ENCODE measurements at places on chromosomes 1 and 21.
A peak's percentile ranks its signal among the peaks of the same experiment; 100 is the strongest.

DNA sequence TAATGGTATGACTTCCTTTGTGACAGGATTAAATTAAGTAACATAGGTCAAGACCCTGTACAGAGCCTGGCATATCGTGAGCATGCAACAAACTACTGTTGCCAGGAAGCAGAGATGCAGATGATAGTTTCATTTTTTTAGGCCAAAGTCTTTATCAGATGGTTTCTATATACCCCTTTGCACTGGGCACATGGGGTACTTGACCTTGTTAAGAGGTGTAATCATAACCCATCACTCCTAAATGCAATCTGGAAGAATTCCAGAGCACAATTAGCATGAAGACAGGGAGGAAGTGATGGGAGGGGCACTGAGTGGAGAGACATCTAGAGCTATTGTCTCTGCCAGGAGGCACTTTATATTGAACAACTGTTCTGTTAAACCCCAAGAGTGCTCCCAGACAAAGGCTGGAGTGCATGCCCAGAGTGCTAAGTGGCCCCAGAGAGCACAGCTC, 22.1 kb downstream of the ZBTB17 start:
- no peaks in the 10 kb centered on the region for H3K27me3 ChIP-seq
- no peak overlapping the region for H3K4me3 ChIP-seq
- DNase-seq = no peak

DNA sequence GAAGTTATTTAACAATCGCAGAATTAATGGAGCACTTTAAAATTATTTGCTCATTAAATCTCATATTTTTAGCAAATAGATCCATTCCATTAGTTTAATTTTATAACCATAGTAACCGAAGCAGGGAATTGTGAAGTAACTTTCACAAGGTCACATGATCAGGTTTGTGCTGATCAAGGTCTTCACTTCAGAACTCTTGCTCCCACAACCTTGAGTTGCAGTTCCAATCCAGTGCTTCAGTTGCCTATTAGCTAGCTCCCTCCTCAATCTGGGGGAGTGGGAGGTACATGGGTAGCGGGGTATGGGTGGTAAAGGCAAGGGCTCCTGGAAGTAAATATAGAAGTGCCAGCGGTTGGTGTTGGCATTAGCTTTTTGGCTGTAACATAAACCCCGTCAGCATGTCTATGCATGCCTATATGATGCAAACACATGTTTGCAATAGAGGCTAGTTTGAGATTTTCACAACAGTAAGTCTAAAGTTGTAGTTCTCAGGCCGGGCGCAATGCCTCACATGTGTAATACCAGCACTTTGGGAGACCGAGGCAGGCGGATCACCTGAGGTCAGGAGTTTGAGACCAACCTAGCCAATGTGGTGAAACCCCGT, 5.8 kb downstream of the ATP5IF1 start:
- H3K4me1 ChIP-seq = peaks cover 11% of the 10 kb centered on the region
- H3K27me3 ChIP-seq = no peaks in the 10 kb centered on the region
- no peak overlapping the region for H3K27ac ChIP-seq
- no peaks in the 10 kb centered on the region for H3K36me3 ChIP-seq

- no peak for DNase-seq
- no peaks in the 10 kb centered on the region for H3K27me3 ChIP-seq
- H3K27ac ChIP-seq = no peak overlapping the region
- no peaks in the 10 kb centered on the region for H3K36me3 ChIP-seq
- no peak overlapping the region for H3K4me3 ChIP-seq
- peaks cover 8% of the 10 kb centered on the region for H3K4me1 ChIP-seq
Measured at GRCh38 chr1:182996816-182997215, 26.4 kb upstream of the LAMC1 start.

GRCh38 chr1:101185421-101185820, 51.4 kb upstream of the S1PR1 start:
- H3K27me3 ChIP-seq = no peaks in the 10 kb centered on the region
- no peak overlapping the region for H3K27ac ChIP-seq
- no peak for DNase-seq
- no peaks in the 10 kb centered on the region for H3K36me3 ChIP-seq
- H3K4me3 ChIP-seq = no peak overlapping the region

DNA sequence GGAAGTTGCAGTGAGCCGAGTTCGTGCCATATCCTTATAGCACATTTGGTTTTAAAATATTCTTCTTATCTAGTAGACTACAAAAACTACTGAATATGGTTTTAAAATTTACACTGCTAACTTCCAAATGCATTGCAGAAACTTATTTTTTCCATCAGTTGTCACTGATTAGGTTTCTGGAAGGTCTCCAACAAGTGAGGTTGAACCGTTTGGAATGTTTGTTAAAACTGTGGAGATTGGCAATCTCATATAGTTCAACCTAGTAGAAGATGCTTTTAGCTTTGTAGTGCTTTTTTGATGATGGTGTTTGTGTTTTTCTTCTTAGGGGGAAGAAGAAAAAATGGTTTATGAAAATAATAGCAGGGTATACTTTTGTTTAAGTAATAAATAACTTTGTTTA, 12.9 kb downstream of the CENPF start:
- H3K27me3 ChIP-seq = no peaks in the 10 kb centered on the region
- H3K4me3 ChIP-seq = no peak overlapping the region
- H3K27ac ChIP-seq = no peak overlapping the region
- H3K36me3 ChIP-seq = no peaks in the 10 kb centered on the region
- H3K4me1 ChIP-seq = no peaks in the 10 kb centered on the region
- no peak for DNase-seq

GRCh38 chr21:32448803-32449594, 36.5 kb downstream of the EVA1C start:
- DNase-seq = no peak
- H3K27me3 ChIP-seq = no peaks in the 10 kb centered on the region
- H3K4me3 ChIP-seq = no peak overlapping the region
- peaks cover 8% of the 10 kb centered on the region for H3K36me3 ChIP-seq

DNA sequence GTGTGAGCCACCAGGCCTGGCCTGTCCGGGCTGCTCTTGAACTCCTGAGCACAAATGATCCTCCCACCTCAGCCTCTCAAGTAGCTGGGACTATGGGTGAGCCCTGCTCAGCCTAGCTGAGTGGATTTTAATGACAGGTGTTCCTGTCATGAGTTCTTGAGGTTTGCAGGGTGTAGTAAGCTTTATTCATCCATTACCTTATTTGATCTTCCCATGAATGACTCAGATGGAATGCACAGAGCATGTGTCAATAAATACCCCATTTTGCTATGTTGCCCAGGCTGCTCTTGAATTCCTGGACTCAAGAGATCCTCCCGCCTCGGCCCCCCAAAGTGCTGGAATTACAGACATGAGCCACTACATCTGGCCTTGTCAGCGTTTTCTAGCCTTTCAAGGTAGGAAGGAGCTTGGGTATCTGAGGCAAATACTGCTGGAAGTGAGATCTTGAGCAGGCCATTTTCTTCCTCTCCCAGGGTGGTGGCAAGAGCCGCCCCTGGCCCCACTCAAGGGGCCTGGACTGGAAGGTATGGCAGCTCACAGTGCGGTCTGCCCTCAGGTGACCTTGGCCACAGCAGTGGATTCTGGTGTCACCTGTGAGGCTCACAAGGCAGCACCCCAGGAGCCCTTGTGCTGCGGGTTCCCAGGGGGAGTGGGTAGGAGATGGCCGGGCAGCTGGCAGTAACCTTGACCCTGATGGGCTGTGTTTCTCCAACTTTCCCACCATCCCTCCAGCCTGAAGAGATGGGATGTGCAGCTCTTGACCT, 20.0 kb downstream of the PIK3CD start:
- H3K4me3 ChIP-seq = no peak overlapping the region
- H3K4me1 ChIP-seq = no peaks in the 10 kb centered on the region
- no peak overlapping the region for H3K27ac ChIP-seq
- H3K36me3 ChIP-seq = no peaks in the 10 kb centered on the region

DNA sequence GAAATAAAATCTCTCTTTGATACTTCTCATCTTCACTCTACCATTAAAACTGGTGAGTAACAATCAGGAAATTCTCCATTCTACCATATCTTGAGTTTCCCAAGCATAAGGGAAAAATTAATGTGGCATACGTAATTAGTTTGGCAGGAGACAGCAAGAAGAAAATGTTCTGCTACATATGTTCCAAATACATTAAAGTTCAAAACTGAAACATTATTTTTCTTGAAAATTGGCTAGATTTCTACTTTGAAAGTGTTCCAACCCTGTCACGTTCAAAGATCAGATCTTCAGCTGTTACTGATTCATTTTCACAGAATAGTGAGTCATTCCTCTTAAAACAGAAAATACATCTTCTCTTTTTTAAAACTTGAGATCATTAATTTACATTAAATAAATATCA, 48.5 kb downstream of the PIGK start:
- no peak overlapping the region for H3K4me3 ChIP-seq
- no peaks in the 10 kb centered on the region for H3K4me1 ChIP-seq
- no peak overlapping the region for H3K27ac ChIP-seq
- H3K27me3 ChIP-seq = no peaks in the 10 kb centered on the region

GRCh38 chr1:42691157-42691498, 8.9 kb downstream of the YBX1 start:
- H3K4me1 ChIP-seq = peaks cover 27% of the 10 kb centered on the region
- DNase-seq = no peak
- no peak overlapping the region for H3K4me3 ChIP-seq
- no peaks in the 10 kb centered on the region for H3K27me3 ChIP-seq
- no peak overlapping the region for H3K27ac ChIP-seq

DNA sequence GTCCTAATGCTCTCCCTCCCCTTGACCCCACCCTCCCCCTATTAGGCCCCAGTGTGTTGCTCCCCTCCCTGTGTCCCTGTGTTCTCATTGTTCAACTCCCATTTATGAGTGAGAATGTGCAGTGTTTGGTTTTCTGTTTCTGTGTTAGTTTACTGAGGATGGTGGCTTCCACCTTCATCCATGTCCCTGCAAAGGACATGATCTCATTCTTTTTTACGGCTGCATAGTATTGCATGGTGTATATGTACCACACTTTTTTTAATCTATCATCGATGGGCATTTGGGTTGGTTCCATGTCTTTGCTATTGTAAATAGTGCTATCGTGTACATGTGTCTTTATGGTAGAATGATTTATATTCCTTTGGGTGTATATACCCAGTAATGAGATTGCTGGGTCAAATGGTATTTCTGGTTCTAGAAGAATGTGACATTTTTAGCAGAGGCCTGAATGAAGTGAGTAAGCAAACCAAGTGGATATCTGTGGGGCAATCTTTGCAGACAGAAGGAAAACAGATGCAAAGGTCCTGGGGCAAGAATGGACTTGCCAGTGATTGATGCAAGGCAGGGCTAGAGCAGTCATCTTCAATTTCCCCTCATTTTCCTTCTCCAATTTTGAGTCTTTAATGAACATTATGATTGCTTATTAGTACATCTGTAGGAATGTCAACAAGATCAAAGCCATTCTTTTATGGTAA, 50.2 kb downstream of the UBE4B start:
- no peaks in the 10 kb centered on the region for H3K27me3 ChIP-seq
- no peaks in the 10 kb centered on the region for H3K36me3 ChIP-seq
- H3K4me1 ChIP-seq = peaks cover 4% of the 10 kb centered on the region

DNA sequence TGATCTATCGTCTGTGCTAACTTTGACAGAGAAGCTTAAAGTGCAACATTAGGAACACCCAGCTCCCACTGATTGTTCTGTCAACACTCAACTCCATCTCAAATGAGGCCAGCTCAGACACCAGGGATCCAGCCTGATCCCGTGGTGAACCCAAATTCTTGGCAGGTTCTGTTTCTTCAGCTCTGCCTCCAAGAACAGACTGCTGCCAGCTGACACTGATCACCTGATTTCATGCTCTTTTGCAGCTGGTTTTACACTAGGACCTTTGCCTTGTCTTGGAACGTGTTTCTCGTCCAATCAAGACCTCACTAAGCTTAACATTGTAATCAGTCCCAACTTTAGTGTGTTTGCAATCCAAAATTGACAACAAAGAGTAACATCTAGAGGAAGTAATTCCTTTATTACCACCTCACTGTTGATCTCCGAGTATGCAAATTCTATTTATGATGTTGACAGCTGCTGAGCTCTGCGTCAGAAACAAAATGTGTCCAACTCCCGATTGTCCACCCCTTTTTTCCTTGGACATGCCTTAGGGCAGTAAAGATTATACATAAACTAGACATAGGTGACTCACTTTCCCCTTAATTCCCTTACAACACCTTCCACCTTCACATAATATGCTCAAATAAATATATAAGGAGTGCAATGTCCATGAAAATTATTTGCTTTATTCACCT, 1.6 kb upstream of the HYI start:
- H3K27ac ChIP-seq = no peak overlapping the region
- peaks cover 10% of the 10 kb centered on the region for H3K36me3 ChIP-seq
- H3K4me3 ChIP-seq = no peak overlapping the region

- no peak overlapping the region for H3K27ac ChIP-seq
- H3K4me3 ChIP-seq = no peak overlapping the region
- no peaks in the 10 kb centered on the region for H3K27me3 ChIP-seq
- DNase-seq = peak; percentile 41
Measured at GRCh38 chr1:181166377-181167196, 78.1 kb downstream of the IER5 start.

DNA sequence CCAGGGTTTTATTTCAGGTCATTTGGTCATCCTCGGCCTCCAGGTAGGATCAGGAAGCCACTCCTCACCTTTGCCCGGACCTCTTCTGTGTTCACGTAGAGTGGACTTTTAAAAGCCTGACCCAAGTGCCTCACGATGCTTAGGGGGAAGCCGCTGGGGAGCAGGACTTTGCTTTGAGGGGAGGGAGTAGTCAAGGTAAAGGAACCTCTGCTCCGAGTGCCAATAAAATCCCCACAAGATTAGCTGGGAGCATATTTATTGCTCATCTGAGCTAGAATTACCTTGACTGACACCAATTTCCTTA, 603 bp upstream of the DHRS3 start:
- no peaks in the 10 kb centered on the region for H3K27me3 ChIP-seq
- peak overlapping the region; percentile 92 for H3K27ac ChIP-seq
- DNase-seq = no peak
- H3K4me3 ChIP-seq = peak overlapping the region; percentile 90
- H3K4me1 ChIP-seq = peaks cover 24% of the 10 kb centered on the region
- no peaks in the 10 kb centered on the region for H3K36me3 ChIP-seq

DNA sequence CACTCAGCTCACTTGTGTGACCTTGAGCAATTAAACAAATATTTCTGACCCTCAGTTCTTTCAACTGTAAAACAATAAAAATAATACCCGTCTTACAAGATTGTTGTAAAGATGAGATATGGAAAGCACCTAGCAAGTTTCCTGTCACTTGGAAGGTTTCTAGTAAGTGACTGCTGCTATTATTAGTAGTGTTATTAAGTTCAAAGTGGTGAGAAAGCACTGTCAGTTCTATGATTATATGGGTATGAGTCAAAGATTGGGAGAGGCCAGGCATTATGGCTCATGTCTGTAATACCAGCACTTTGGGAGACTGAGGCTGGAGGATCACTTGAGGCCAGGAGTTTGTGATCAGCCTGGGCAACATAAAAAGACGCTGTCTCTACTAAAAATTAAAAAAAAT, 145.4 kb downstream of the C1orf21 start:
- peaks cover 4% of the 10 kb centered on the region for H3K4me1 ChIP-seq
- H3K27ac ChIP-seq = no peak overlapping the region
- no peaks in the 10 kb centered on the region for H3K27me3 ChIP-seq
- DNase-seq = no peak
- H3K36me3 ChIP-seq = no peaks in the 10 kb centered on the region
- no peak overlapping the region for H3K4me3 ChIP-seq

DNA sequence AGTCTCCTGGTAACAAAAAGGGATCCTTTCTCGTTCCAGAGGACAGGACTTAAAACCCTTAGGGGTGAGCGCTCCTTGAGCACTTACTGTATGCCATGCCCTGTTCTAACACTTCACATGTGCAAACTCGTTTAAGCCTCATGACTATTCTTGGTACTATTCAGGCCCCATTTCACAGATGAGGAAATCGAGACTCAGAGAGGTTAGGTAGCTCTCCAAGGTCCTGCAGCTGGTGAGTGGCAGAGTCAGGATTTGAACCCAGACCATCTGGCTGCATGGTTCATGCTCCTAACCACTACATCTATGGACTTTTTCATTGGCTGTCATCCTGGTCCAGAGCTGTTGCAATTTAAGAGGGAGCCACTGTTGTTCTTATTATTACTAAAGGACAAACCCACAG, 46.7 kb upstream of the WNT4 start:
- no peaks in the 10 kb centered on the region for H3K27me3 ChIP-seq
- no peak overlapping the region for H3K4me3 ChIP-seq
- DNase-seq = no peak
